ENCODE measurements at places on chromosomes 7 and 10.

- DNase-seq = no peak
Observed at GRCh38 chr7:27751888-27752660, 12.1 kb downstream of the TAX1BP1 start.

GRCh38 chr7:41277561-41277960, 425.3 kb downstream of the INHBA start:
- no peak for DNase-seq

DNA sequence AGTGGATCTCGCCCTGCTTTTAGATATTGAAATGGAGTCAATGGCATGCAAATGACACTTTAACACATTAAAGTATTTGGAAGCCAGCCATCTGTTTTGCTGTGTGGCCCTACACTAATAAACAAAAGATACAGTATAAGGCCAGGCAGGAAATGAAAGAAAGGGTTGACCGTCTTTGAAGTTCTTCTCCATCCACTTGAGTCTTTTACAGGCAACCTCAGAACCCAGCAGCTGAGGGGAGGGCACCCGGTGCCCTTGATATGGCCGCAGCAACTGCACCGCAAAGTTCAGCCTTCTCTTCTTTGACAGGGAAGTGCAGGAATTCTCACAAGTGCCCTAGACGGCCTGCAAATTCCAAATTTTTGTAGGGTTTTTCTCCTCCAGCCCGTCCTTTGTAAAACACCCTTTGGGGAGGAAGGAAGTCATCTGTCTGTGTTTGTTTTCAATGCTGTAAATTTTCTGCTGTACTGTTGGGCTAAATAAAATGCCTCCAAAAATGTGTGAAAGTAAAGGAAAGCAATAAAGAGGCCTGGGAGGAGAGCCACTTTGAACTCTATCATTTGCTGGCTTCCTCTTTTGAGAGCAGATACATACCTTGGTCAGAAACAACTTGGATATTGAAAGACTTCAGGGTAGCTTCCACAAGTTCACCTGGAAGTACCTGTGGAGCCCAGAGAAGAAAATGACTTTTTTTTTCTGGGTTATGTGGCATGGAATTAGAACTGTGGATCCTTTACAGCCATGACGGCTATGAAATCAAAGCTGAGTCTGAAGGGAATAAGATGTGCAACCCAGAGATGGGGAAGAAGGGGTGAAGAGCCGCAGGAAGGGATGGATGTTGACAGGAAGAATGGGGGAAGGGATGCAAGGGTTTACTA, 3.6 kb downstream of the HOXA1 start:
- no peak for DNase-seq

GRCh38 chr10:70266701-70267100, 17.1 kb downstream of the NPFFR1 start:
- no peak for DNase-seq

GRCh38 chr10:36187380-36188079, 545.4 kb upstream of the FZD8 start:
- no peak for DNase-seq

DNA sequence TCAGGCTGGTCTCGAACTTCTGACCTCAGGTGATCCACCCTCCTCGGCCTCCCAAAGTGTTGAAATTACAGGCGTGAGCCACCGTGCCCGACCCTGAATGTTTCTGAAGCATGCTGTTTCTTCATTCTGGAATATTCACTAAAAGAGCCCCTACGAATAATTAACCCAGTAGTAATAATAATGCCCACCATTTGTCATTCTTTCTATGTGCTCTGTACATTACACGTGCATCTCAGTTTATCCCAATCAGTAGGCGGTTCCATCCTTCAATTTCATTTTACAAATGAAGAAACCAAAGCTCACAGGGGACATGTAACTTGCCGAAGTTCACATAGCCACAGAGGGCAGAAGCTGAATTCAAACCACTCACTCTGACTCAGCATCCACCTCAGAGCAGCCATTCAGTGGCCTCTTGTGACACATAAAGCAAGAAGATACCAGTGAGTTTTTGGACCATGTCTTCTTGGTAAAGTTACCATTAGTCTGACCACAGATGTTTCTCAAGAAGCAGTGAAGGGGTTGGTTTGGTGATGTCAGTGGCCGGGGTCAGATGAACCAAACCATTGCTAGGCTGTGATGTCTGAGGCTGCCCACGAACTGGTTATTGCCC, 71.9 kb upstream of the DUSP5 start:
- peak; percentile 97 for DNase-seq

DNA sequence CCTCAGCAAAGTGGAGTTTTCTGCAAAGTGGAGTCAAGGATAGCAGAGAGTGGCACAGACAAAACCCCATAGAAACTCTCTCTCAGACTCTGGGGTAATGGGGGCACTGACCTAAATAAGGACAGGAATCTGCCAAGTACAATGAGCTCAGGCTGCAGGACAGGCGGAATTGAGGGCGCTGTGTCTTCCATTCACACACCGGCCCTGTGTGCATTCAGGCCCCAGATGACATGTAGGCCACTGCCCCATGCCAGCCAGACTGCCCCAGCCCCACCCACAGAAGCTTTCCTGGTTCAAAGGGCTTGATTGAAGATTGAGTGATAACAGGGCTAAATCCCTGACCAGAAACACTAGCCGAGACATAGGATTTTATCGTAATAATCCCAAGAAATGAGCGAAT, 52.7 kb downstream of the EEPD1 start:
- DNase-seq = no peak

DNA sequence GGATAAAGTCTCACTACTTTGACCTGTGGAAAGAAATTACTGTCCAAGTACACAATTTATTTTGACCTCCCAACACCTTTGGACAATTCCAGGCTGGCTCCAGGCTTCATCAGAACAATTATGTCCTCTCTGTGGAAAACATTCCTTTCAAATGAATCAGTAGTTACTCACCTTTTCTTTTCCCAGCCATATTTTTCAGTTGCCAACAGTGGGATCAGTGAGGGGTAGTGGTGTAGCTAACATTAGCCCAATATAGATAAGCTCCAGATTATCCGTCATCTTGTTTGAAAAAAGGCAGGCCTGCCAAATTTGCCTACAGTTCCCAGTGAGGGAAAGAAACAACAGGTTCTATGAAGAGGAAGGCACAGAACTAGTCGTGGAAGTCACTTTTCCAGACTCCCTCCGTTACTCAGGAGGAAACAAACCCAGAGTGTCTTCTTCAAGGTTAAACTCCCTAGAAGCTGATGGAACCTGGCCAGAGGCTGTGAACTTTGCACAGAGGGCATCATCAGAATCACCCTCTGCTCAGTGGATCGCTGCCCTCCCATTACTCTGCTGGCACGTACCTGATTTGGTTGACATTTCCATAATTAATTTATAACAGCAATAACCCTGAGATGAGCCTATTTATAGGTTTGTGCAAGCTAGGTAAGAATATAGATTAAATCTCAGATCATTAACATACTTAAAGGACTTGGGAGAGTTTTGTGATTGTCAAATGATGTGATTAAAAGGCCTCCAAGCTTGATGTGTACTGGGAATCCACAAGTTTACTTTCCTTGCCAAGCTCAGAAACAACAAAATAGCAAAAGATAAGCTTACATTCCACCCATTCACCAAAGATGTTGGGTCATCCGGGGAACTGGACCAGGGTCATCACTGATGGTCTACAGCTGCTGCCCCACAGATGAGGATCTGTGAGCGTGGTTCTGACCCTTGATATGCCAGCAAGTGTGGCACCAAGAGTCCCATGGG, 654.6 kb upstream of the GALNT17 start:
- no peak for DNase-seq

DNA sequence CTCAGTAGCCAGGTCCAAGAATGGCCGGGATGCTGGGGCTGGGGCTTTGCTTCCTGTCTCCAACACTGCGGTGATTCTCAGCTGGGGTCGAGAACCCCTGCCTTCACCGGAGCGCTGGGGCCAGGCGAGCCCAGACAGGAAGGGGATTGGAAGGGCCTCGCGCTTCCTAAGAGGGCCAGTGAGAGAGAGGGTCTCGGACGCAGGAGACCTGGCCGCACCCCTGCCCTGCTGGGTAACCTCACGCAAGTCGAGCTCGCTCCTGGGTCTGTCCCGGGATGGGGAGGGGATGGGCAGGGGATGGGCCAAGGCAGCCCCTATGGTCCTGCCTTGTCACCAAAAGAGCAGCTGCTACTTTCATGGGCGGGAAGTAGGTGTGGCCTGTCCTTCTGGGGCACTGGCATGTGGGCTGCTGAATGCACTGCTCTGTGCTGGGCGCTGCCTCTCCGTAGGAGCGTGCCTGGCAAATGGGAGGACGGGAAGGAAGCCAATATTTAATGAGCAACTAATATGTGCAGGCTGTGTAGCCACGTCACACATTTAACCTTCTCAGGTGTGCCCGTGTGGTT, 20.0 kb downstream of the KCNK18 start:
- DNase-seq = no peak

GRCh38 chr10:63646491-63646890, 125.3 kb downstream of the REEP3 start:
- no peak for DNase-seq

DNA sequence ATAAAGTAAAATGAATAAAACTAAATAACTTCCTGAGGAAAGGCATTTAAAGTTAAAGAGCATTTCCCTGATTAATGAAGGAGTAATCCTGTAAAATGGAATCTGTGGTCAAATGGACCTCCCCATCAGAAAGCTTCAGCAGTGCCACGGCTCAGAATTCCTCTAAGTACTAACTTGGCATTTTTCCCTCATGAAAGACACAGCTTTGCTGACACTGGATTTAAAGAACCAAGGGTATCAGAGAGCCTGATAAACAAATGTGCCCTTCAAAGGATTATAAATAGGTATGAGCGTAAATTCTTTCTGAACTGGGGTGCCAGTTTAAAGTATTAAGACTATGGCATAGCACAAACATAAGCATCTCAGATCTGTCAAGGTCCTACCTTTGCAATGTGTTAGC, 24.2 kb upstream of the RNF148 start:
- DNase-seq = no peak

DNA sequence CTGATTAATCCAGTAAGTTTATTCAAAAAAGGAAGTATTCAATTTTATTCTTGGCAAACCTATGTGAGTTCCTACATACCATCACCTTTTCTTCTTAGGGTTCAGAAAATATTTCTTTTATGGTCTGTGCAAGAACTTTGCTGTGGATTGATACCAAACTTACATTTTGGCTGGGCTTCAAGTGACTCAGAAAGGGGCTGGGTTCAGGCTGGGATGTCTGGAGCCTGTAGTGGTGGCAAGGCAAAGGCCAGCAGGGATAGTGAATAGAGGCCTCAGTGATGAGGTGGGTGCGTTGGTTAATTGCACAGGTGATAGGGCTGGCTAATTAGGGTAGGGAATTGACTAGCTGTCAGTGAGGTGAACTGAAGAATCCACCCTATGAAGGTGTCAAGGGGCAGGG, 40.2 kb upstream of the ATXN7L1 start:
- DNase-seq = peak; percentile 15

GRCh38 chr7:41696323-41696916, 6.5 kb downstream of the INHBA start:
- no peak for DNase-seq
